ENCODE measurements at places on chromosomes 7 and 10. TPM values are rescaled to one million over a fixed set of nuclear protein-coding genes. Genes with fewer than 3 reads are reported as not detected.

GRCh38 chr7:131299074-131299473 is 28.6 kb upstream of the MKLN1 start:
- no peak for DNase-seq

SNX8 gene
- 43.1 TPM for total RNA-seq

GRCh38 chr7:2411815-2412586 is 8.6 kb downstream of the CHST12 start:
- no peak for DNase-seq

DNA sequence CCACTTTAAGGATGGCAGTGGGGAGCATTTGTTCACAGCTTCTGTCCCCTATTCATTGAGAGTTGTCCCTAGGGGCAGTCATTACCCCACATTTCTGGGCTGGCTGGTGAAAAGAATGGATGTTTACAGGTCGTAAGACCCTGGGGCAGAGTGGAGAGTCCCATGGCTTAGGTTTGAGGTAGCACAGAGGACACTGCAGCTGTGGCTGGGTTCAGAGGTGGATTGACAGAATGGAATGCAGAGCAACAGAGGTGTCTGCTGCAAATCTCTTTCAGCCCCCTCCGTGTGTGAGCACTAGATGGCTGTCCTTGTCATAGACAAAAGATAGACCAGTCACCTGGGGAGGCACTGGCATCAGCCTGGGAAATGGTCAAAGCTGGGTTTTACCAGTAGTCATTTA is 141.9 kb downstream of the CACNB2 start:
- no peak for DNase-seq

DNA sequence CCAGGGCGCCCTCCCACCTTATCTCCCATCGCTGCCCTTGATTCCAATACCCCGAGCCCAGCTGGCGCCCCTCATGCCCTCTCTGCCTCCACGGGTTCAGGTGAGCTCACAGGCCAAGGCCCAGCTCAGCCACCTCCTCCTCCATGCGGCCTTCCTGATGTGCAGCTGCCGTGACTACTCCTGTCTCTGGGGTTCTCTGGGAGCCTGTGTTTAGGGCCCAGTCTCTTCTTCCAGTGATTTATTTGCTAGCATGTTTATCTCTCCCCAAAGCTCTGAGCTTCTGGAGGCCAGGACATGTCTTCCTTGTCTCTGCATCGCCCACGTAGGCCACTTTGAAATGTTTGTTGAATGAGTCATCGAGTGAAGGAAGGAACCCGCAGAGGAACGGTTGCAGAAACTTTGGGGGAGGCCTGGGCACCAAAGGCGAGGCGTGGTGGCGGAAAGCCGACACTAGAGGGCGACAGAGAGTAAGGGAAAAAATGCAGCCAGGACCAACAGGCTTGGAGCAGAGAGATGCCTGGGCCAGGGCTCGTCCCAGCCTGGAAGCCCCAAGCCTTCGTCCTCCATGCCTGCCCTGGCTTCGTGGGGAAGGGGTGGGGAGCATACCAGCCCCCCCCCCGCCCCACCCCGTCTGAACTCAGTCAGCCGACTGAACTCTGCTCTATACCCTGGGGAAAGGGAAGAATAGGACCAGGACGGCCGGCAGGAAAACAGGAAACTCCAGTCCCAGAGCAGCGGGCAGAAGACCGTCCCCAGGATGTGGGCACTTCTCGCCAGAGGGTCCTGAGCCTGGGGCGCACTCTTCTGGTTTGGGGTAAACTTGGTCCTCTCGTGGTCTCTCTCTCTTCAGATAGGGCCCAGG is 10.9 kb upstream of the HSPB1 start:
- DNase-seq = peak; percentile 91

GRCh38 chr10:132926070-132926469 is 16.3 kb downstream of the CFAP46 start:
- DNase-seq = peak; percentile 41

DNA sequence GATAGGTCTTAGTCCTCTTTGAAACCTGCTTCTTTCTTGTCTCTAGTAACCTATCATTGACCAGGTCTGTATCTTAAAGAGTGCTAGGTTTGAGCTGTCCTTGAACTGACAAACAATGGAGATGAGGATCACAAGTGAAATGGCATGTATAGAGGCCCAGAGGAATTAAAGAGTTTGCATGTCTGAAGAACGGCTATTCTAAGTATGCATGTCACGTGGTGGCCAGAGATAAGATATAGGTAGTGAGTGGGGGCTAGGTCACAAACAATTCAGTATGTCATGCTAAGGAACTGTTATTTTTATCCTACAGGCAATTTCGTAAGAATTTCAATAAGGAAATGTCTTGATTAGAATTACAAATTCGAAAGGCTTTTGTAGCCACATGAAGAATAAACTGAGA is 95.3 kb downstream of the SUGCT start:
- no peak for DNase-seq

GRCh38 chr7:142997456-142997989 is 29.4 kb downstream of the OR9A2 start:
- DNase-seq = no peak

- DNase-seq = no peak
These were observed 326.0 kb upstream of the NPSR1 start for GRCh38 chr7:34332006-34332405.

OR2A42 gene
- not detected for total RNA-seq

DNA sequence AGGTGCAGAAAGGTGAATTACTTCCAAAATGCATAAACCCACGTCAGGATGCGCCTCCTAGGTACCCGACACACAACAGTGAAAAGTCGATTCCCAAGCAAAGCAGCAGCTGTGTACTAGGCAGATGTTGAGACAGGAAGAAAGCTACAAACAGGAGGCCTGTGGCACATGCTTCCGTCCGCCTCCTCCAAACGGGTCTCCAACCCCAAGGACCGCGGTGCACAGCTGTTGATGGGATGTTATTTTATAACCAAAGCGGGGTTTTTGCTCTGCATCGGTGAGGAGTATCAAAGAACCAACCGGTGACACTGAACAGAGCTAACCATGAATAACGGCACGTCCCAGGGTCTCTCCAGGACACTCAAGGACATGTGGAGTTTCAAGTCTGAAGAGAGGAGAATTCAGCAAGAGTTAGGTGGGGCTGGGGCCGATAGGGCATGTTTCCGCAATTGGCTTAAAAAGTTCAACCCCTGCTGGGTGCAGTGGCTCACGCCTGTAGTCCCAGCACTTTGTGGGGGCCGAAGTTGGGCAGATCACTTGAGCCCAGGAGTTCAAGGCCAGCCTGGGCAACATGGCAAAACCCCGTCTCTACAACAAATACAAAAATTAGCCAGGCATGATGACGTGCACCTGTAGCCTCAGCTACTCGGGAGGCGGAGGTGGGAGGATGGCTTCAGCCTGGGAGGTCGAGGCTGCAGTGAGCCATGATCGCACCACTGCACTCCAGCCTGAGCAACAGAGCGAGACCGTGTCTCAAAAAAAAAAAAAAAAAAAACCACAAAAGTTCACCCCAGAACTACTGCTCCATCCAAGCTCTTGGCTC is 108.0 kb downstream of the SMURF1 start:
- DNase-seq = no peak

GRCh38 chr7:139118805-139119485 is 9.4 kb upstream of the ZC3HAV1 start:
- no peak for DNase-seq

PHYHIPL gene
- total RNA-seq = not detected

- no peak for DNase-seq
These were observed 93.3 kb downstream of the BMS1 start for GRCh38 chr10:42875798-42876341.

DNA sequence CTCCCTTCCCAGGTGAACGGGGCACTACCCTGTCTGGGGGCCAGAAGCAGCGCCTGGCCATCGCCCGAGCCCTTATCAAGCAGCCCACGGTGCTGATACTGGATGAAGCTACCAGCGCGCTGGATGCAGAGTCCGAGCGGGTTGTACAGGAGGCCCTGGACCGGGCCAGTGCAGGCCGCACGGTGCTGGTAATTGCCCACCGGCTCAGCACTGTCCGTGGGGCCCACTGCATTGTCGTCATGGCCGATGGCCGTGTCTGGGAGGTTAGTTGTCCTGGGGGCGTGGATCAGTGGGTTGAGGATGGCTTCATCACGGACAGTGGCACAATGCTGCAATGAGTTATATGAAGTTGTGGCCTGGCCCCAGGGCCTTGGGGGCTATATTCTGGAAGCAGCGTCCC is 4.4 kb upstream of the ASIC3 start:
- no peak for DNase-seq

- no peak for DNase-seq
These were observed 12.8 kb downstream of the DNMBP start for GRCh38 chr10:99996671-99997648.

ZNF655 gene
- 71.6 TPM for total RNA-seq

GRCh38 chr10:49471532-49471931 is 67.4 kb downstream of the ERCC6 start:
- no peak for DNase-seq

ARMS2 gene
- total RNA-seq = not detected

BAIAP2L1 gene
- total RNA-seq = 21.1 TPM

TACR2 gene
- 1.2 TPM for total RNA-seq

GRCh38 chr10:646118-646524 is 43.3 kb downstream of the DIP2C start:
- DNase-seq = no peak

DNA sequence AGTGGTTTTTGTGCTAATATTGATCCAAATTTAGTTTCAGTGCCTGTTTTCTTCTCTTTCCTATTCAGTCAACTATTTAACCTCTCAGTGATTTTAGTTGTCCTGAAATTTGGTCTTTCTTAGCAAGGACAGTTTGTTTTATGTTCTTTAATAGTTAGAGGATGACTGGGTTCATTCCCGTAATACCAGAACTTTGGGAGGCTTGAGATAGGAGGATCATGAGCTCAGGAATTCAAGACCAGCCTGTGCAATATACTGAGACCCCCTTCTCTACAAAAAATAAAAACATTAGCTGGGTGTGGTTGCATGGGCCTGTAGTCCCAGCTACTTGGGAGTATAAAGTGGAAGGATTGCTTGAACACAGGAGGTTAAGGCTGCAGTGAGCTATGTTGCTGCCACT is 148.3 kb downstream of the EXOC4 start:
- DNase-seq = no peak

DNA sequence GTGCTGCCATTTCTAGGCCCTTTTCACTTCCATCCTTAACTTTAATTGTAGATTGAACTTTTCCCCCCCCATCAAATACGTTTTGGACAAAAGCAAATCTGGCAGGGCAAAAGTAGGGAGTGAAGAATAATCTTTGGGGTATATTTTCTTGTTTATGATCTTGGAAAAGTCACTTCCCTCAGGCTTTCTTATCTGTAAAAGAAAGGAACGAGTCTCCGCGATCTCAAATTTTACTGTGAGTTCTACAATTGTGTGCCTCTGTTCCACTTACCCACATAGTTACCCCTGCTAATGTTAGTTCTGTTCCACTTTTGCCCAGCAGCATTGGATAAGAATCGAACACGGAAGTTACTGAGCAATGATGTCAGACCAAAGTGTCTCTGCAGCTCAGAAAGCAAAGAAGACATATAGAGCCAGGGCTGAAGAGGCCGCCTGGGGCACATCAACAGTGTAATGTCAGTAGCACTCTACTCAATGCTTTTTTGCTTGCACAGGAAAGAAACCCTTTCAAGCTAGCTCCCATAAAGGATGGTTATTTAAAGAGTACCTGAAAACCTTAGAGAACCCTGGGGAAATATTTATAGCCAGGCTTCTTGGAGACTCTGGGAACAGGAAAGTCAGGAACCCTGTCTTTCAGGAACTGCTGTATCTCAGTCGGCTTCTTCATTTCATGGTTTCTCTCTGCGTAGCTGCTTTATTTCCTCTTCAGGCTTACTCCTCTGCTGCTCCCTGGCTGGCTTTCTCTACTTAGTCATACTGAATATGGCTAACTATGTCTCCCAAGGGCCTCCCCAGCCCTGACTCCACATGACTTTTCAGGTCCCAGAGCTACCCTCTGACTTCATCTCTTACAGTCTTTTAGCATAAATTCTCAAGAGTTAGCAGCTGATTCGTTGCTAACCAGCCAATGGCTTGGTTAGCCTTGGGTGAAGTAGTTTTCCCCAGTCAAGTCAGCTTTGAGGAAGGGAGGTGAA is 123.7 kb upstream of the FAM3C start:
- no peak for DNase-seq

- no peak for DNase-seq
These were observed 5.3 kb upstream of the MYOZ1 start for GRCh38 chr10:73646598-73647041.

- no peak for DNase-seq
These were observed 442 bp downstream of the ANKRD2 start for GRCh38 chr10:97573021-97573420.

KMT2C gene
- total RNA-seq = 101 TPM

DNA sequence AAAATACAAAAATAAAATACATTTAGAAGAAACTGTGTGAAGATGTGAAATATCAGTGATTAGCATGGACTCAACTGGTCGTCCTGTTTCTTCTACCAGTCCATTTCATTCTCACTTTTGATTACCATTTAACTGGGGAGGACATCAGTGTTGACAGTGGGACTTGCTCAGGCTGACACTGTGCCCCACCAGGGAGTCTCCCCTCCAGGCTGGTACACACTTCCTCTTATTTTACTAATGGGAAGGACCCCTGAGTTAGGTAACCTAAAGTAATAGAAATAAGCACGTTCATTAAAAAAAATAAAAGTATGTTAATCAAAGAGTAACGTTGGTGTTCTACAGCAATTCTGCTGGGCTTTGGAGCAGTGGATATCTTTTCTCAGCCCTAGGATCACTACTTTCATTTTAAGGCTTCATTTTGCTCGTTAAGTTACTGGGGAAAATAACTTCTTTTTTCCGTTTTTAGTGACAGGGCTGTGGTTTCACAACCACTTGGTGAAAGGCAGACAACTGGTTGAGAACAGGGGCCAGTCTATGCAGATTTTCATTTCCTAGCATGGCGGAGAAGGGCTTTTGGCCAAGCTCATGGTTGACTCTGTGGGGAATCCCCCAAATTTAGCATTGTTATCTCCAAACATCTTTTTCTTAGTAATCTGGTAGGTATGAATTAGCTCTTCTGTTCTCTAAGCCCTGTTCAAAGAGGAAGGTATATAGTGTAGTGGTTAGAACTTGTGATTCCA is 2.1 kb downstream of the SNX10 start:
- no peak for DNase-seq

- DNase-seq = no peak
These were observed 168.0 kb downstream of the GNAI1 start for GRCh38 chr7:80302636-80303035.

- DNase-seq = no peak
These were observed 683 bp downstream of the INSIG1 start for GRCh38 chr7:155298288-155298833.

- no peak for DNase-seq
These were observed 107.3 kb downstream of the LRRN3 start for GRCh38 chr7:111198255-111198654.

GRCh38 chr10:5467634-5468255 is 31.6 kb downstream of the CALML5 start:
- no peak for DNase-seq

GRCh38 chr7:49638166-49638565 is 135.3 kb upstream of the VWC2 start:
- no peak for DNase-seq

DNA sequence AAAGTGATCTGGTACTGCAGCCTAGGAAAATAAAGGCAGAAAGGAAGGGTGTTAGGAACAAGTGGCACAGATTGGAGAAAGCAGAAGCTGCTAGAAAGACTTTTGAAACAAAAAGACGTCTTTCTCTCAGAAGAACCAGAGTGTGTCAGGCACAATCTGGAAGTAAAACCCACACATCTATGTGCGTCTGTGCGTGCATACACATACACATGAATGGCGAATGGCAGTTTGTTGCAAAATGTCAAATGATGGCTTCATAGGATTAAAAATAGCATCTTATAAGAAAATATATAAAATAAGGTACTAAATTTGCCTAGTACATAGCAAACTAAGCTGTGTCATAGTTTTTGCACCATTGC is 246.3 kb downstream of the CDK14 start:
- DNase-seq = no peak

GRCh38 chr7:23971031-23971430 is 261.0 kb downstream of the STK31 start:
- no peak for DNase-seq

ZNF25 gene
- total RNA-seq = 8.8 TPM

ASAH2 gene
- not detected for total RNA-seq

Measured in lower lobe of right lung (tissue), 2 donors.